Activated CD4-positive, CD25-positive, alpha-beta regulatory T cell (primary cell): ENCODE measurements at places on chromosomes 6 and 20.

- no peak for DNase-seq
These were observed 205.0 kb downstream of the DOK5 start for GRCh38 chr20:54680439-54680838.

DNA sequence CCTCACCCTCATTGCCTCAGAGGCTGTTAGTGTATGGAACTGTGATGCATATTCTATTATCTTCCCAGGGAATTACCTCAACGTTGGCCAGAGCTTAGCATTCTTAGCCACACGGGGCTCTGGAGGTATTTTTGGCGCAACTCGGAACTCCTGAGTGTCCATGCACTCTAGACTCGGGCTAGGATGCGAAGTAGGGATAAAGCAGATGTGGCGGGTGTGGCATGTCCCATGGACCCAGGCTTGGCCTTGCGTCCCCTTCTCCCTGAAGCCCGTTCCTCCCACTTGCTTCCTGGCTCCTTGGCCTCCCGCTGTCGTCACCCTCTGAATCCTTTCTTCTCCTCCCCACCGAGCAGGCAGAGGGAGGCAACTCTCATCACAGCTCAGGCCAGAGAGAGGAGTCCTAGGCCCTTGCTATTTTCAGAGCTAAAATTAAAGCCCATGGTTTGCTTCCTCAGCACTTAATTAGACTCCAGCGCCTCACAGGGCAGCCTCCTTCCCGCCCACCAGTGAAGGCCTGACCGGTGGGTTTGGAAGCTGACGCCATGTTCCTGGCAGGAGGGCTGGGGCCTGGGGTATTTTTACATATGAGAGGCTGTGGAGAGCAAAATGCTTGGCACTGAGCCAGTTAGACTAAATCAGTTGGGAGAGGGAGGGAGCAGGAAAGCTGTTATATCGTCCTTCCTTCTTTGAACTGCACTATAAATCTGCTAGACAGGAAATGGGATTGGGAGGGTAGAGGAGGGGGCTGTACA is 138.7 kb downstream of the FOXO3 start:
- no peak for DNase-seq

DNA sequence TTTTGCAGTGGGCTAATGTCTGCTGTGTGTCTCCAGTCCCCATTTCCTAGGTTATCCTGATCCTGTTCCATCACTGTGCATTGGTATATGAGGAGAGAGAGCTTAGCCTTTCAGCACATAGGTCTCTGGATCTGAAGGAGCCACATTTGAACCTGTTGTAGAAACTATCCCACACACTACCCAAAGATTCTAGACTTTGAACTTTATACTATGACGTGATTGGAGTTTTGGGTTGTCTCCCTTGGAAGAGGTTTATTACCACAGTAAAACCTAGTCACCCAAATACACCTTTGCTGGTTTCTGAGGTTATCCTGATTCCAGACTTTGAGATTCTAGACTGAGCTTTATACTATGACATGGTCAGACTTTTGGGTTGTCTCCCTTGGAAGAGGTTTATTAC is 8.0 kb upstream of the OSTM1 start:
- no peak for DNase-seq

GRCh38 chr6:53679446-53679933 is 13.9 kb upstream of the KLHL31 start:
- no peak for DNase-seq

DNA sequence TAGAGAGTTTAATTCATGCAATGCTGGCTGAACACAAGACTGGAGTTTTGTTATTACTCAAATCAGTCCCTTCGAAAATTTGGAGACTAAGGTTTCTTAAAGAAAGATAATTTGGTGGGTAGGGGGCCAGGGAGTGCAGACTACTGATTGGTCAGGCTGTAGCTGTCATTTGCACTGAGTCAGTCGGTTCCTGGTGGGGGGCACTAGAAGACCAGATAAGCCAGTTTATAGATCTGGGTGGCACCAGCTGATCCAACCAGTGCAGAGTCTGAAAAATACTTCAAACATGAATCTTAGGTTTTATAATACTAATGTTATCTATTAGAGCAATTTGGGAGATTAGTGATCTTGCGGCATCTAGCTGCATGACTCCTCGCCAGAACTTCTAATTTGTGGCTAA is 530.7 kb downstream of the NKAIN2 start:
- DNase-seq, result no peak

GRCh38 chr6:119986934-119987549 is 637.5 kb upstream of the MAN1A1 start:
- DNase-seq, result no peak

DNA sequence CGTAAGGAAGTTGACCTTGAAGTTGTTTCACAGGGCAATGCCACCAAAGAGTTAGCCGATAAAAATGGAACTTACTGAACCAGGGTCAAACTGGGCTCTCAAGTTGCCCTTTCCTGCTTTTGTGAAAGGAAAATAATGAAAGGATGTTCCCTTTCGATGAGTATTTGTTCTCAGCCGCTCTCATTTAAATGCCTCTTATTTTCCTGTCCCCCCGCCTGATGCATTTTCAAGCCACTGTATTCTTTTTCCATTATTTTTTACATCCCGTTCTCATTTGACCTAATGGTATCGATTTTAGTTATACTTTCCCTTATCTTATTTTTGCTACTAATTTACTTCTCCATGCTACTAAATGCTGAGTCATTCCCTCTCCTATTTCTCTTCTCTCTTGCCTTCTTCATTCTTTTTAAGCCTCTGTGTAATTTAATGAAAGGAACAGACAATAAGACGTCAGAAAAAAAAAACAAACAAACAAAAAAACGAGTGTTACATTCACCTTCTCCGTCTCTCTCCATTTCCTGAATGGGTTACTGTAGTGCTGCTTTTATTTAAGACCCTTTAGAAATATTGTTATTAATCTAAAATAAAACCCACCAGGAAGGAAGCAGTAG is 655 bp upstream of the NDUFAF4 start:
- no peak for DNase-seq

- no peak for DNase-seq
These were observed 41.1 kb downstream of the FOXP4 start for GRCh38 chr6:41587131-41587879.

- no peak for DNase-seq
These were observed 10.5 kb upstream of the CCR6 start for GRCh38 chr6:167112421-167112820.

DNA sequence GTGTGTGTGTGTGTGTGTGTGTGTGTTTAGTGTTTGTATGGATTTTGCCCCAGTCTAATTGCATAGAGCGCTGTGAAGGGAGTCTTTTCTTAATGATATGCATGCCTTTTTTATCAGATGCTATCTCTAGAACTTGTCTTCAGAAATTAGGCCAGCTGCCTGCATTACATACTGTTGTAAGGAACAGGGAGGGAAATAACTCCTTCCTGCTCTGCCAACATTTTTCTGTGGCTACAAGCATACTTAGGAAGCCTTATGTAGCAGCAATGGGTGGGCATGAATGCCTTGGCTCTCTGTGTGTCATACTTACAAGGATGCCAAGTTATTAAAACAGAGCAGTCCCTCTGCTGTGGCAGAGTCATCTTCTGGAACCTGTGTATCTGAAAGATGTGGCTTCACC is 8.0 kb upstream of the COL21A1 start:
- DNase-seq, result no peak

DNA sequence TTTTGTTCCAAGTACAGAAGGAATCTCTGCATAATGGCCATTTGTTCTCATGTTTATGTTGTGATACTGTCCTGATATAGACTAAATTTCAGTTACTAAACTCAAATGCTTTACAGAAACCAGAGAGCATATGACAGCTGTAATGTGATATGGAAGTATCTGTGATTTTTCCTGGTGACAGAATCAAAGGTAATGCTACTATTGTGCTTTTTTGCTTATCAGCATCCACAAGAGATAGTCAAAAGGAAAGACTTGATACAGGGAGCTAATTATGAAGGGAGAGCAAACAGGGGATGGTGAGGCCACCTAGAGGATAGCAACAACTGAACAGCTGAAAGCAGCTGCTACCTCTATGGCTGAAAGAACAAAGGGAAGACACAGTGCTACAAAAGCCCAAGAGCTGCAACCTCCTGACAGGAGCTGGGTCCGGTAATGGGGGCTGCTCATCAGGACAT is 181.4 kb downstream of the PHF3 start:
- DNase-seq, result no peak

- DNase-seq, result no peak
These were observed 75.2 kb upstream of the IYD start for GRCh38 chr6:150293423-150294173.

DNA sequence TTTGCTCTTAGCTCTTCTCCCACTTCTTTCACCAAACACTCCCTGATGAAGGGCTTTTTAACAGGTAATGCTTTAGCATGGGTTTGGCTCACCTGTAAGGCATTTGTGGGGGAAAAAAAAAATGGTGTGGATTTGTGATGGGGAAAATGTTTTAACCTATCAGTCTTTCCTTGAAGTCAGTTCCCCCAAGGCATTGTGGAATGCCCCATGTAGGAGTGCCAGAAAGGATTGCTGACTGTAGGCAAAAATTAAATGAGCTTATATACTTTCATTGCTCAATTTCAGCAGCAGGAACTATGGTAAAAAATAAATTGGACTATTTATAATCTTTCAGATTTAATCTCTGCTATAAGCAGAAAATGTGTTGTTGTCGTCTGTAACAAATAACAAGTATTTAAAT is 10.6 kb upstream of the SASH1 start:
- no peak for DNase-seq

GRCh38 chr6:29295181-29295585 is 6.3 kb upstream of the OR14J1 start:
- DNase-seq, result no peak

DNA sequence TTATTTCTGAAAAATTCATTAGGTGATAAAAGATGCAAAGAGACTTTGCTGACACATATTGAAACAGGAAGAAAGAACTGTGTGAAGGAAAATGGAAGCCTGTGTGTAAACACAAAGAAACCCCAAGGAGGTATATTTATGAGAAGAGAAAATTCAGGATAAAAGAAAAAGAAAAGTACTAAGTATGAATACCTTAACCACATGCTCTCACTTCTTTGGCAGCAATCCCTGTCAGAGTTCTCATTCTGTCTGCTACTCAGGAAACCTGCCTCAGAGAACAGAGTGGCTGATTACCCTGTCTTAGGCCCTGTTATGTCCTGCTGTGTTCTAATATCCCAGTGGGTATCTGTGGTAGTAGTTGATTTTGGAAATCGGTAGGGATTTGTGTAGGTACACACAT is 457.9 kb downstream of the TBC1D32 start:
- DNase-seq, result no peak

- DNase-seq, result no peak
These were observed 73.0 kb downstream of the SLX4IP start for GRCh38 chr20:10508060-10508459.

GRCh38 chr6:116370760-116371119 is at the start of gene DSE:
DSE (plus strand) TSS chr6:116370947; CDS start chr6:116399251, 28,304 bp downstream.
- peak; percentile 21 for DNase-seq

DNA sequence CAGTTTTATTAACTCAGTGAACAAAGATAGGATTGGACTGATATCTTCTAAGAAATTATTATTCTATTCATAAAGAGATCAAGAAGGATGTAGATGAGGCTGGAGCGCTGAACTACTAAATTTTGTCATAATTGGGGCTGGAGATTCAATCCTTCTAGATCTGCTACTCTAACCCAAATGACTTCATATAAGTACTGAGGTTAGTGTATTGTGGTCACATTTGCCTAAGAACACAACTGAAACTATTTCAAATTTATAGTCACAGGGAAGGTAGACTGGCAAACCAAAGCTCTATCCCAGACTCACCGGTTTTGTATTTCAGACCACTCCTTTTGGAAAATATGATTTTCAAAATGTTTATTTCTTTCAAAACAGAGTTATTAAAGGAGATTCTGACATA is 96.7 kb downstream of the BMP5 start:
- no peak for DNase-seq

DNA sequence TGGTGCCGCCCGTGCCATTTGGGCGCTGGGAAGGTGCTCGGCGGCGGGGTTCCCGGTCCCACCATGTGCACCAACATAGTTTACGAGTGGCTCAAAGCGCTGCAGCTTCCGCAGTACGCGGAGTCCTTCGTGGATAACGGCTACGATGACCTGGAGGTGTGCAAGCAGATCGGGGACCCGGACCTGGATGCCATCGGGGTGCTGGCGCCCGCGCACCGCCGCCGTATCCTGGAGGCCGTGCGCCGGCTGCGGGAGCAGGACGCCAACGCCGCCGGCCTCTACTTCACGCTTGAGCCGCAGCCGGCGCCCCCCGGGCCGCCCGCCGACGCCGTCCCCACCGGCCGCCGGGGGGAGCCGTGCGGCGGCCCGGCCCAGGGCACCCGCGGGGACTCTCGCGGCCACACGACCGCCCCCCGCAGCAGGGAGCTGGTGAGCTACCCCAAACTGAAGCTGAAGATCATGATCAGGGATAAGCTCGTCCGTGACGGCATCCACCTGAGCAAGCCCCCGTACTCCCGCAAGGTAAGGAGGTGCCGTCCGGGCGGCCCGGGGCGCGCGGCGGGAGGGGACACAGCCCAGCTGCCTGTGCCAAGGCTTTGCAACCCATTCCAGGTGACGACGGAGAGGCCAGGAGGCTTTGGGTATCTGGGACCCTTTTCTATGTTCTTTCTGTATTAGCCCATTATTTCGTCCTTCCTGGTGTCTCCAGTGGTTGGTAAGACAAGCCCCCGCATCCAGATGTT is 547 bp downstream of the SAMD5 start:
- DNase-seq, result no peak

- no peak for DNase-seq
These were observed 25.5 kb upstream of the CST1 start for GRCh38 chr20:23776067-23776771.

DNA sequence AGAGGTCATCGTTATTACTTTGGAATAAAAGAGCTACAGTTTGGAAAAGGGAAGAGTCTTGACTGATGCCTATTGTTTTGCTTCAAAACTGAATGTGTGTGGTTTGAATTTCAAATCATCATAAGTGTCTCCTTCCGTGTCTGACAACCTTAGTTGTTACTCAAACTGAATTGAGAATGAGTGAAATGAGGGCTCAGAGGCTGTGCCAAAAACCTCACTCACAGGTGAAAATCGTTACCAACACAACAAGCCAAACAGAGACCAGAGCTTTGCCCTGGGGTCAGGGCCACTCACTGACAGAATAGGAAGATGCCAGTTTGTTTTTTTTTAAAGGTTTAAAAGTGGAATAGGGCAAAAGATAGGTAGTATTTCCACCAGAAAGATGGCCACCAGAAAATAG is 15.2 kb upstream of the SIRT5 start:
- DNase-seq, result no peak

GRCh38 chr6:113551168-113551567 is 306.0 kb upstream of the MARCKS start:
- no peak for DNase-seq
